Right atrium auricular region (tissue), 2 donors: ENCODE measurements at places on chromosomes 1 and 21. TPM values are rescaled to one million over a fixed set of nuclear protein-coding genes. Genes with fewer than 3 reads are reported as not detected.

Gene IGSF9
- 5.4 TPM for total RNA-seq

Gene AZIN2
- 1.9 TPM for total RNA-seq

Gene CNR2
- not detected for total RNA-seq

Gene PAFAH2
- 4.3 TPM for total RNA-seq

Gene OR2M3
- not detected for total RNA-seq

Gene OR2L2
- total RNA-seq = not detected

Gene PGLYRP4
- total RNA-seq = not detected

Gene TNFRSF14
- 9.2 TPM for total RNA-seq

Gene IL23R
- total RNA-seq = not detected

Gene FTCD
- total RNA-seq = 0.24 TPM

Gene MYCL
- 0.70 TPM for total RNA-seq

Gene UBE4B
- total RNA-seq = 71.3 TPM

Gene DFFA
- 17.6 TPM for total RNA-seq

Gene ATP6V1G3
- not detected for total RNA-seq
